Activated T-helper 17 cell treated with anti-CD3 and anti-CD28 coated beads, Interleukin-2, amount 50 U/mL, for 72 hours (primary cell): ENCODE measurements at places on chromosomes 2 and 18. TPM values are rescaled to one million over a fixed set of nuclear protein-coding genes. Genes with fewer than 3 reads are reported as not detected.

Gene SDC1
- total RNA-seq: not detected

Gene BMP10
- not detected for total RNA-seq

DNA sequence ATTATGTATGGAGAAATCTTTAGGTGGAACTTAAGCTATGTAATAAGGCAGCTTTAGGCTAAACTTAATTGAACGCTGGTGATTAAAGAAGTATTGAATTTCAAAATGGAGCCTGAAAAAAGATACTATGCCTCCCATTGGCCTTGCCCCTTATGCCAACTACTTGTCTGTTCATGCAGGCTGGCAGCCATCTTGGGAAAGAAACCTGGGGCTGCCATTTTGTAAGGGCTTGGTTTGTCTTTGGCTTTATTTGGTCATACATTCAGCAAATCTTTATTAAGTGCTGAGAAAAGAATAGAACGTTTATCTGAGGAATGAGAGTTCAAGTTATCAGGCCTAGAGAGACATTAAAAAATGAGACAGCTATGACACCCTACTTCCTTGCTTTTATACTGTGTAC, 231.3 kb downstream of the KCNE4 start:
- no peak for ATAC-seq

DNA sequence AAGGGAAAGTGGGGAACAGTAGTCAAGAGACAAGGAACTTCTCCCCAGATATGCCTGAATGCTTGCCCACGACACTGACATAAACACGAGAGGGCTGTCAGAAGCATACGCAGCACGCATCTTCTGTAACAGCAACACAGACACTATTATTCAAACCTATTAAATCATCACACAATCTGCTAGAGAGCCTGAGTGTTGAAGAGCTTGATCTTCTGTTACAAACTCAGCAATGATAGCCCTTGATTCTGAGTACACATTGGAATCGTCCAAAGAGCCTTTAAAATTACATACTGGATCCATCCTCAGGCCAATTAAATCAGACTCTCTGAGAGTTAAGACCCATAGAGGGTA, 111.6 kb downstream of the ZNF521 start:
- ATAC-seq: no peak

DNA sequence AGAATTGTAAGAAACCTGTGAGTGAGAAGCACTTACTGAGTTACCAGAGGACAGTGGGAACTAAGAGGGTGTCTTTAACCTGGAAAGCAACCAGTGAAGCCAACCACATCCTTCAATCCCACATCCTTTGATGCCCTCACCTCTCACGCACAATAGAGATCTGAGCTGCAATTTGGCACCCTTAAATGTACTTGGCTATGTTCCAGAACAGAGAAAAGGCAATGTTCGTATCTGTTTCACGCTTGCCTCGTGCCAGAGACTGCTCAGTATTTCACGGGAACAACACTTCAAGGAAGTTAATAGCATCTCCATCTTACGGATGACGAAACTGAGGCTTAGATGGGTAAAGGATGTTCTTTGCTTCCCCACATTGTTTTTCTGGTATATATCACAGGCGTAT, 167.4 kb downstream of the DPP10 start:
- no peak for ATAC-seq

GRCh38 chr18:79459946-79460480, 64.3 kb downstream of the NFATC1 start:
- ATAC-seq: no peak

- ATAC-seq: peak; percentile 42
Observed at GRCh38 chr2:110101901-110102803, 13.5 kb downstream of the MALL start.

GRCh38 chr2:152440049-152440448, 105.1 kb downstream of the FMNL2 start:
- no peak for ATAC-seq

- no peak for ATAC-seq
Observed at GRCh38 chr2:9811216-9811615, 32.1 kb upstream of the TAF1B start.
